ENCODE measurements at places on chromosomes 2 and 18.

- DNase-seq, result no peak
These were observed 11.3 kb downstream of the VRK2 start for GRCh38 chr2:58057707-58058530.

GRCh38 chr18:62898359-62898758 lies 183.0 kb downstream of the PHLPP1 start:
- no peak for DNase-seq

DNA sequence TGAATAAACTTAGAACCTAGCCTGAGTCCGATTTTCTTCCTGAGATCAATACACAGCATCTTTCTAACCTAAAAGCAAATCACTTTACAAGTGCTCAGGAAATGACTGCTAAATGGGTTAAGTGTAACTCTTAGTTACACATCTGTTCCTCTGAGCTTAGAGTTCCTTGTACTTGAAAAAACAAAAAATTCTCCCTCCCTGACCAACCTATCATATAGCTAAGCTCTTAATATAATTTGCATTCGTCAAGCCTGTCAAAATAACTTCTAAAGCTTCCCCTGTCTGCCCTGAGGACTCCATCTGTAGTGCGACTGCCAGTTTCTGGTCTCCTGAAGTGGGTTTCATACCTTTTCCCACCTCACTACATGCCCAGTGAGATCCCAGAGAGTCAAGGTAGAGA lies 190.4 kb downstream of the NCK2 start:
- DNase-seq, result no peak

- DNase-seq, result no peak
These were observed 15.5 kb downstream of the PXDN start for GRCh38 chr2:1728821-1729220.

- DNase-seq, result no peak
These were observed 12.4 kb downstream of the HS6ST1 start for GRCh38 chr2:128306081-128306930.

DNA sequence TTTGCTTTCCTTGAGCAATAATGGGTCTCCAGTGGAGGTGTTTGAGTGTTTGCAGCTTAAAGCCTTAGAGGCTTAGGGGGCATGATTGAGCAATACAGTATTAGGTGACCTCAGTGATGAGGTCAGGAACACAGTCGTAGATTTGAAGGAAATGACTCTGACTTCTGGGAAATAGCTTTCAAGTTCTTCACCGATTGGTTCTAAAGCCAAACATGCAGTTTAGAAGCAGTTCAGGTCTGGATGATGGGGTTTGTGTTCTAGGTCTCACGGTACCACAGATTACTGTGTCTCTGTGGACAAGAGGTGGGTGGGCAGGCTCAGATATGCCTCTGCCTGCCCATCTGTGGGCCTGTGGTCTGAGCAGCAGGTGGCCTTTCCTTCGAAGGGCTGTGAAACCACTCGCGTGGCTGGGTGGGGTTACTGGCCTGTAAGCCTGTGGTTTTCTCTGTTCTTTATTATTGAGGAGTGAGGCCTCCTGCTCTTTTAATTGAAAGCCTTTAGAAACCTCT lies 7.8 kb downstream of the MTHFD2 start:
- DNase-seq, result no peak

DNA sequence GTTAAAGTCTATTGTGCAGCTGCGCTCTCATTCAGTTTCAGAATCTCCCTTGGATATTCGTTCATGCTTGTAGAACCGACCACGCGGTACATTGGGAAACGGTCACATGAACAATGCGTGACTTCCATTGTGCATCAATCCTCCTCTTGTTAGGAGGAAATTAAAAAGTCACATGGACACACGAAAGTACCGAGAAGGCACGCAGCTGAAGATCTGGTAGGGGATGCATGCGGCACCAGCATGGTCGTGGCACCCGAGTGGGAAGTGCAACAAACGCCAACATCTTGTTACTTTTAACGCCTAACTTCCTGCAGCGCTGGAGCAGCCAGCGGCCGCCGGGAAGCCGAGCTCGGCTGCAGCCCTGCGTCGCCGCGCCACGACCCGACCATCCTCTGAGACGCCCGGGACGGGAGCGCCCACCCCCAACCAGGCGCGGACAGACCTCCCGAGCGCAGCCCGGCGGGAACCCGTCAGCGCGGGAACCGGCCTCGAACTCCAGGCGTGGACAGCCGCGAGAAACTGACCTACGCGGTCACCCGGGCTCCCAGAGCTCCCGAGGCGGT lies 412 bp downstream of the OSBPL1A start:
- DNase-seq, result no peak

All from cortex of kidney (tissue), 1 donor.